ENCODE measurements at places on chromosomes 2 and 18. TPM values are rescaled to one million over a fixed set of nuclear protein-coding genes. Genes with fewer than 3 reads are reported as not detected.

Gene ALPI
- not detected for total RNA-seq

Gene CXCR2
- not detected for total RNA-seq

Gene C1QL2
- not detected for total RNA-seq

Gene MC2R
- not detected for total RNA-seq

Gene SERPINB13
- not detected for total RNA-seq

Gene FAM168B
- total RNA-seq: 87.3 TPM

DNA sequence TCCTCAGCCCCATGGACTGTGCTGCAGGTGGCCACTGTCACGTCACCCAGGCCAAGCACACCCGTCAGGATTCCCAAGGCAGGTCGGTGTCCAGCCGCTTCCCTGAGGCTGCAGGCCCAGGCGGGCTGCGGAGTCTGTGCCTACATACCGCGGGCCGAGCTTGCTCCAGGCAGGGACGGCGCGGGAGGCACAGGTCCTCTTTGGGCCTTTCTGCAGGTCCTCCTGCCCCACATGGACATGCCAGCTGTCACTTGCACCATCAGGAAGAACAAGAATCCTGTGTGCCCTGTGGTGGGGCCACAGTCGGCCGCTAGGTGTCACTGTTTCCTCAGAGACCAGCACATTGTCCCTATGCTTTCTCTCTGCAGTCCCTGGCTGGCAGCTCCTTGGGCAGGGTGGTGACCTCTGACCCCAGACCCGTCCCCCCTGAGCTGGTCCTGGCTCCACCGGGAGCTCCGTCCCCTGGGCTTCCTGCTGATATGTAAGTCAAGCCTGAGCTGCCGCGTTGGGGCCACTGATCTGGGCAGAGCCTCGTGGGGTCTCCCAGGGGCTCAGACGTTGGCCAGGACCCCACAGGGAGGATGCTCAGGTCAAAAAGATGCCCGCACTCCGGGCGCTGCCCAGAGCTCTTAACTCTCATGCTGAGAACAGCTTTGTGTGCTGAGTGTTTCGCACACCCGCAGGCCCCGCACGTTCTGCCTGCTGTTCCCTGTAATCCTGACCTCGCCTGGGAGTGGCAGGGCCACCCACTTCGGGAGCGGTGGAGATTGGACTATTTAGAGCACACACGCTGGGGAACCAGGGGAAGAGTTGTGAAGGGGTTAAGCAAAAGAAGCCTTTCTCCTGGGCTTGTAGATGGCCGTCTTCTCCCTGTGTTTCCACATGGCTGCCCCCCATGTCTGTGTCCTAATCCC lies 17.3 kb upstream of the AGXT start:
- peak; percentile 83 for DNase-seq

- no peak for DNase-seq
Measured at GRCh38 chr2:159326569-159327255, 40.2 kb upstream of the WDSUB1 start.

DNA sequence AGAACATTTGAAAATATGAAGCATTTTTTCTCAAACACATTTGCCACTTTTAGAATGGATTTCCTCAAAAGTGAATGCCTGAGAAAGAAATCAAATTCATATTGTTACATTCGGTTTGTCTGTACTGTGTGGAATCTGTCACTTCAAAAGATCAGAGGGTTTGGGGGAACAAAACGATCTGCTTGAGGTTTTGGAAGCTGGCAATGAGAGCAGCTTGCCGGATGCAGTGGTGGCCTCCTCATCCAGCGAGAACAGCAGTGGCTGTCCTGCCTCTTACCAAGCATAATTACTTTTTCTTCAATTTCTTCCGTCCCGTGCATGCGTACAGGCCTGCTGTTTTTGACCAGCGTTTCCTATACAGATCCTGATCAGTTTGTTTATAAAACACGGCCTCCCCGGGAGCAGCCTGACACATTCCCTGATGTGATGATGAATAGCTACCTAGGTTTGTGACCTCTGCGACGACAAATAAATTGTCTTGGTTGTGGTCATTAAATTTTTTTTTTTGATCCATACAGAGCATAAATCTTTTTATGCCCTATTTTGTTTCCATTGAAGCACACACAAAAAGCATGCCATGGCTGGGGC lies 45.2 kb downstream of the ITGA6 start:
- DNase-seq: peak; percentile 27

DNA sequence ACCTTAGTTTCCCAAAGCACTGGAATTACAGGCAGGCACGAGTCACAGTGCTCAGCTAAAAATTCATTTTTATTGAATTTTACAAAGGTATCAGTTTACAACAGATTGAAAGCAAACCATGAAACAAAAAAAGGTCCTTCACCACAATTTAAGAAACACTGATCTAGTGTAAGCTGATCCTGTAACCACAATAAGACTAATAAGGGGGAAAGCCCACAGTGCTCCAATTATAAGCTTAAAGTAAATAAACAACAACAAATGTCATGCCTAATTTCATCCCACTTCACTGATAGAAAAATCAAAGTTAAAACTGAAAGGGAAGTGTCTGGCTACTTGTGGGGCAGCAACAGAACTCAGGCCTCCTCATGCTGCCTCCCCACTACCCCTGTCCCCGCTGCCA lies 49.2 kb downstream of the ICA1L start:
- DNase-seq: no peak

GRCh38 chr18:32362484-32362883 lies 108.2 kb downstream of the GAREM1 start:
- DNase-seq: no peak

DNA sequence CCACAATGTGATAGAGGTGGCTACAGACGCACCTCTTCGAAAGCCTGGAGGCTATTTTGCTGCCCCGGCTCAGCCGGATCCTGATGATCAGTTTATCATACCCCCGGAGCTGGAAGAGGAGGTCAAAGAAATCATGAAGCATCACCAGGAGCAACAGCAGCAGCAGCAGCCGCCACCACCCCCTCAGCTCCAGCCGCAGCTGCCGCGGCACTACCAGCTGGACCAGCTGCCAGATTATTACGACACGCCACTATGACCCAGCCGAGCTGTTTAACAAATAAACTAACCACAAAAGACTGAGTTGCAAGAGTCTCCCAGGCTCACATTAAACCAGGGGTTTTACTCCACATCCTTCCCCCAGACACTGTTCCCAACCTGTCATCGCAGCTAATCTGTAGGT lies 263.8 kb downstream of the PHLPP1 start:
- no peak for DNase-seq

DNA sequence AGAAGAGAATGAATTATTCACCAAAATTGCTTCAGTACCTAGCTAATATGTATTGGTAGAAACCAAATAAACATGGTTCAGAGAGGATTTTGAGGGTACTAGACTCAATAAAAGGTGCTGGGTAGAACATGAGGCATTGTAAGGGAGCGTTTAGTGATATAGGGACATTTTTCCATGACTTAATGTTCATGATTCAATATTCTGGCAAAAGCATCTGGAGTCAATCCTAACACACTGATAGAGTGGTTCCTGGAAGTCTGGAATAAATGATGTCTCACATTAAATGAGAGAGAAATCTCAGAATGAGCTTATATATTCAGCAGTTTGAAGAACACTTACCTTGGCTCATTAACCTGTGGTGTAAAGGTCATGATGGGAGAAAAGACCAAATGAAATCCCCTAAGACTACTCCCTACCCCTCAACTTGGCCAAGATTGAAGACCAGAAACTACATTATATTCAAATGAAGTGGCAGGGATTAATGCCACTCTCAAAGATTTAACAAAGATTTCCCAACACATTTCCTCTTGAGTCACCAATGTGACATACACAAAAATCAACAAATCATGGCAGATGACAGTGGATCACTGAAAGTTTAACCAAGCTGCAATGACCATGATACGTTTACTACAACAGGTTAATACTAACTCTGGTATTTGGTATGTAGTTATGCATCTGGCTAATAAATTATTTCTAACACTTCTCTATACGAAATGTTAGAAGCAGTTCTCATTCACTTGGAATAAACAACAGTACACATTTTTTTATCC lies 309.5 kb downstream of the SATB2 start:
- DNase-seq: no peak

DNA sequence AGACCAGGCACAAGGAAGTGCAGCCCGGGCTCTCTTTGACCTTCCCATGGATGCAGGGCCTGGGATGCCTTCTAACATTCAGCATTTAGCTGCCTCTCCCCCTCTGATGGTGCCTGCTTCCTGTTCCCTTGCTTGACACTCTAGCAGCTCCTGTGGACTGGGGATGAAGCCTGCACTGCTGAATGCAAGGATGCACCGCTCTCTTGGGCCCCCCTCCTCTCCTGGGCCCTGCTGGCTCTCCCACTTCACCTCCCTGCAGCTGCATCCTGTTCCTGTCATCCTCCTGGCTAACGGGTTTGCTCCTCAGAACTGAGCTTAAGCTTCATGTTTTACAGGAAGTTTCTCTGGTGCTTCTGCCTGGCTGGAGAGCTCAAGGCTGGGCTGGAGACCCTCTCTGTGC lies 254.1 kb downstream of the TSN start:
- no peak for DNase-seq

DNA sequence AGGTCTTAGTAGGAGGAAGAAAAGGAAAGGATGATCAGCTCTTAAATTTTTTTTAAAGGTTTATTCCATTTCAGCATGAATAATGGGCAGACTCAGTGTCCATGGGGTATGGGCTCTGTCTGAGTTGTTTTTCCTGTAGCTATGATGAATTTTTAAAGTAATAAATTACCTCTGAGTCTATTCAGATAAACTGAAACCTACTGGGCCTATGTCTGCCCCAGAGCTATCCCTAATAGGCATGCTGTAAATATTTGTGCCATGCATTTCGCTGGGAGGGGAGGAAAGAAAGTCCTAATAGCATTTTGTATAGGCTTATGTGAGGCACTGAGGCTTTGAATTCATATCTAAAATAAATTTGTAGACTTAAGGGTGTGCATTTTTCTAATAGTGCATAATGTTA lies 210.4 kb upstream of the BOD1L2 start:
- no peak for DNase-seq

- DNase-seq: no peak
Measured at GRCh38 chr2:17482651-17483050, 35.6 kb downstream of the RAD51AP2 start.

GRCh38 chr18:77373730-77374445 lies 124.2 kb downstream of the GALR1 start:
- DNase-seq: no peak

GRCh38 chr2:168568476-168569267 lies 112.6 kb downstream of the CERS6 start:
- DNase-seq: no peak

All from CD8-positive, alpha-beta T cell (primary cell).